ENCODE measurements at places on chromosomes 11 and 22.

DNA sequence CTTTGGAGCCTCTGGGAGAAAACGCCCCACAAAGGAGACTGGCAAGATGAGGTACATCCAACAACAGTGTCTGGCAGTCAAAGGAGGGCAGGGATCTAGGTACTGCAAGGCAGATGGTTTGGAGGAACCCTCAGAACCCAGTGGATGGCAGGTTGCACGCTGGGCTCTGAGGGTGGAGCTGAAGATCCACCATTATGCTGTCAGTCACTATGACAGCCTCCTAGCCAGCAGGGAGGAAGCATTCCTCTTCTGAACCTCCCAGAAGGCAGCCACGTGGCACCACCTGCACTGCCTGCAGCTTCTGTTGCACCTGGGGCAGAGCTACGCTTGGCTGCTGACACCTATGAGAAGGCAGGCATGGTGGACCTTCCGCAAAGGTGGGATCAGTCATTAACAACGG is 40.2 kb downstream of the HTR3A start:
- DNase-seq = no peak

- no peak for DNase-seq
These were observed 755.2 kb downstream of the METTL15 start for GRCh38 chr11:28863422-28863821.

GRCh38 chr11:33040033-33040861 is 875 bp downstream of the TCP11L1 start:
- peak; percentile 60 for DNase-seq

DNA sequence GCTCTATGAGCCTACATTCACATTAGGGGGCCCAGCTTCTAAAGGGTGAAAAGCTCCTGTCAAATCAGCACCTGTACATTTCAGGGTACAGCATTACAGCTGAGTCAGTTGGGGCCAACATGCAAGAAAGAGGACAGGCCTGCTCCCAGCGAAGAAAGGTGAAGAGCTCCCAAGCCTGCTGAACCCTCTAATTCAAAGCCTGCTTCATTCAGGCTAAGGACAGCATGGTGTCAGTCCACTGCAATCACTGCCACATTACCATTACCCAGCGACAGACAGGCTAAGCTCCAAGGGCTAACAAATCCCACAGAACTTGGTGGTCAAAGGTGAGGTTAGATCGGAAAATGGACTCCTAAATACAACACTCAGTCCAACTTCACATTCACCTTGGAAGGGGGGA is 65.4 kb upstream of the CHRM4 start:
- DNase-seq = no peak

- DNase-seq = no peak
These were observed 99.1 kb upstream of the GRAMD1B start for GRCh38 chr11:123330948-123331347.

GRCh38 chr11:107696140-107696539 is 15.7 kb downstream of the SLN start:
- no peak for DNase-seq

GRCh38 chr11:130766650-130767565 is 149.4 kb downstream of the SNX19 start:
- DNase-seq = peak; percentile 18

DNA sequence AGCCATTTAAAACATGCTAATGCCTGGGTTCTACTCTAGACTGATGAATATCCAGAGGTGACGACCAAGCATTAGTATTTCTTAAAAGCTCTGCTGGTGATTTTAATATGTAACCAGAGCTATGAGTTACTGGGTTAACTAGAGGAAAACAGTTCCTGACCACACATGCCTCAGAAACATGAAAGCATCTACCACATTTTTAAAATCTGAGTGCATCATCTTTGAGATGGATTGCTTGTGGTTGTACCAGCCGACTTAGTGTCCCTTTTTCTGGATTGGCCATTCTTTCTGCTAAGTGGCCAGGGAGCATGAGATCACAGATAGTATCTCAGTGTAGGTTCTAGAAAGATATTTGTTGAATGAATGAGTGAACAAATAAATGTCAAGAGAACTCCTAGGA is 152.4 kb downstream of the NTM start:
- no peak for DNase-seq

GRCh38 chr11:14378171-14378570 is 19.2 kb upstream of the RRAS2 start:
- DNase-seq = no peak

GRCh38 chr22:21677606-21678443 is 12.0 kb downstream of the PPIL2 start:
- DNase-seq = no peak

DNA sequence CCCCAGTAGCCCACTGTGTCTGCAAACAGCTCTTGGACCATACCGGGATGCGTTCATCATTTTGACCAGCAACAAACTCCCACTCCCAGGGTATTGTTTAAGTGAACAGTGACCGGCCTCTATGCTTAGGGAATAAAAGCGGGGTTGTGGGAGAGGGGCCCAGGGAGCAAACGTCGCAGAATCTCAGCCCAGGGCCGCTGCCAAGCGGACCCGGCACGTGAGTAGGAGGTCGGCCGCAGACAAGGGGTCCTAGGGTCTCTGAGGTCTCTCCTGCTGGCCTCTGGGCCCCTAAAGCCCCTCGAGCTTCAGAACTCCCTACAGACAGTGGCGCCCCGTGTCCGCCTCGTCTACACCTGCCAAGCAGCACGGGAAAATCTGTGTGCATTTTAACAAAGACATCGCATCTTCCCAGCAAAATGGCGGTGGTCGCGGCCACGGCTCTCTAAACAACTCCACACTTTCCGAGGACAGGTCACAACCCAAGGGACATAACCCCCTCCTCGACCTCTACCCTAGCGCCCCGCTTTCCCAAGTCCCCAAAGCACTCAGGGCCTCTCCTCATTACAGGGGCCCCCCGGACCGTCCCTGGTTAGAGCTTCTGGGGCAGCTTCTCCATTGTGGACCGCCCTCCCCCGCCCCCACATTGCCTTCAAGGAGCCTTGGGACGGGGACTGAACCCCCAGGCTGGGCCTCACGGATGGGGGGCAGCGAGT is 3.9 kb upstream of the GCAT start:
- no peak for DNase-seq

DNA sequence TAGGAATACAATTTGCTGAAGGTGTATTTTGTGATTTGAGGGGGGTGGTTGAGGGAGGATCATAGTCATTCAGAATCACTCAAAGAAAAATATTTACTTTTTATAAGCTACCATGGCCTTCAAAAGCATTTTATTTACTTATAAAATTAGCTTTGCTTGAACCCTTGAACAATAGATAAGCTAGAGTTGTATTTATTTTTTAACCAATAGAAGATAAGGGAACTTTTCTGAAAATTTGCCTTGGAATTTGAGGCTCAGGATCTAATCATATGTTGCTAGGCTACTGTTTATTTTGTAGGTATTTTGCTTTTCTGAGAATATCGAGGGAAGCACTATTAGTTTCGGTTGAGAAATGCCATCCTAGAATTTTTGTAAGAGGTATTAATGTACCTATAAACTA is 82.1 kb downstream of the EMSY start:
- no peak for DNase-seq

DNA sequence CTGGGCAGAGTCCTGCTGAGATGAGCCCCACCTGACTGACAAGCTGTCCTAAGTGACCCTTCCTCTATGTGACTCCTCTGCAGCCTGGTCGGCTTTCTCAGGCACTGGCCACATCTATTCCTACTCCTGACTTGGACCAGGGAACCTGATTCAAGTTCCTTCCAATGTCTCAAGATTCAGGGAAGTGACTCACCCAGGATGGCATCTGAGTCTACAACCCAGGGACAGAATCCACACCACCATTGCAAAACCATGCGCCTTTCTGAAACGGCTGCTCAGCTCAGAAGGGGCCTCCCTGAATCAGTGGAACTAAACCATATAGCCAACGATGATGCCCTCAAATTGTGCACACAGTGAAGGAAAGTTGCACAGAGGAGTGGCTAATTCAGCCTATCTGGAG is 63.9 kb upstream of the CSNK2A3 start:
- no peak for DNase-seq

DNA sequence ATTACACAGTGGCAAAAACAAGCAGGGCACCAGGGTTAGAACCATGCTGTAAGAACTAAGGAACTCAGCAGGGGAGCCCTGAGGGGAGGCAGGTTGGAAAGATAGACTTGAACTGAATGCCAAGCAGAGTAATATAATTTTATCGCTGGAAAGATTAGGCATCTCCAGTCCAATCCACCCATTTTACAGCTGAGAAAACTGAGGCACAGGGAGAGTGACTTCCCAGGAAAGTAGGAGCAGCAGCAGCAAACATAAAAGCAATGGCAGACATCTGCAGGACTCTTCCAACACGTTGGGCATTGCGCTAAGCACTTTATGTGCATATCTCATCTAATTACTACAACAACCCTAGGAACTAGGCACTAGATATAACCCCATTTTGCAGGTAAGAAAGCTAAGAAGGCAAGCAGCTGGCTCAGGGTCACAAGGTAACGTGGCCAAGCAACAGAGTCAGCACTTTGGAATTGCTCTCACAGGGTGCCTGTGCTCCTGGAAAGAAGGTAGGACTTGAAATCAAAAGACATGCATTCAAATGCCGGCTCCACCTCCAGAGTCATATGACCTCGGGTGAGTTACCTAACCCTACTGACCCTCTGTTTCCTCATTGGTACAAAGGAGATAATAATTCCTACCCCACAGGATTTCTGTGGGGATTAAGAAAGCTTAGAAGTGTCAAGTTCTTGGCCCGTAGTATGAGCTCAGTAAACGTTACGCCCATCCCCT is 215.3 kb downstream of the BARX2 start:
- DNase-seq = no peak

- DNase-seq = no peak
These were observed 45.3 kb downstream of the HIRA start for GRCh38 chr22:19386248-19386647.

DNA sequence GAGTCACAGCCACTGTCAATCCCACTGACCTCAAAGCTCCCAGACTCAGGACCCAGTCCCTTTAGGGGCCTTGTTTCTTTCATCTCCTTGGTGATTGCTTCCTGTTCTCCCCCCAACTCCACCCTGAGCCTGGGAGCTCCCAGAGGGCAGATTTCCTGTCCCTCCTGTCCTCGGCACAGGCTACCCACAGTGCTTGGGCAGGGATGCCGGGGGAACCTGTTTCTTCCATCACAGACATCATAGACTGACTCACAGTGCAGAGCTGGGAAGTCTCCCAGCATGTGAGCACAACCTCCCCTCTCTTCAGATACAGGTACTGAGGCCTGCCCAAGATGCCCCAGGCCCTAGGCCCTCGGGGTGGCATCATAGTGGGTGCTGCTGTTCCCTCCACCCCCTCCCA is 16.6 kb downstream of the TRIM29 start:
- DNase-seq = no peak

- DNase-seq = no peak
These were observed 27.5 kb upstream of the MTCH2 start for GRCh38 chr11:47669856-47670255.

DNA sequence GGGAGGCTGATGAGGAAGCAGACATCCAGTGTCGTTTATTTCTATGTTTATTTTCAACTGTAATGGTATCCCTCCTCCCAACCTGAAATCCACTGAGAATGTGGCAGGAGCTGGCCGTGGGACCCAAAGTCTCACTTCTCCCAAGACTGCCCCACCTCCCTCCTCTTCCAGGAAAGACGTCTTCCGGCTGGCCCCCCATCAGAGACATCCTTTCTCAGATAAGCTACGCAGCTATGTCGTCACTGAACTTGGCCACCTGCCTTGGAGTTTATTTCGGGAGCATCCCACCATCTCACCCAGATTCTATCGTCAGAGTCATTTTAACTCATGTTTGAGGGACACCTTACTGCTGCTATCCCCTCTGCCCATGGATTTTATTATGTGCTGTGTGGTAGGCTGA is 13.9 kb downstream of the TMEM184B start:
- no peak for DNase-seq

DNA sequence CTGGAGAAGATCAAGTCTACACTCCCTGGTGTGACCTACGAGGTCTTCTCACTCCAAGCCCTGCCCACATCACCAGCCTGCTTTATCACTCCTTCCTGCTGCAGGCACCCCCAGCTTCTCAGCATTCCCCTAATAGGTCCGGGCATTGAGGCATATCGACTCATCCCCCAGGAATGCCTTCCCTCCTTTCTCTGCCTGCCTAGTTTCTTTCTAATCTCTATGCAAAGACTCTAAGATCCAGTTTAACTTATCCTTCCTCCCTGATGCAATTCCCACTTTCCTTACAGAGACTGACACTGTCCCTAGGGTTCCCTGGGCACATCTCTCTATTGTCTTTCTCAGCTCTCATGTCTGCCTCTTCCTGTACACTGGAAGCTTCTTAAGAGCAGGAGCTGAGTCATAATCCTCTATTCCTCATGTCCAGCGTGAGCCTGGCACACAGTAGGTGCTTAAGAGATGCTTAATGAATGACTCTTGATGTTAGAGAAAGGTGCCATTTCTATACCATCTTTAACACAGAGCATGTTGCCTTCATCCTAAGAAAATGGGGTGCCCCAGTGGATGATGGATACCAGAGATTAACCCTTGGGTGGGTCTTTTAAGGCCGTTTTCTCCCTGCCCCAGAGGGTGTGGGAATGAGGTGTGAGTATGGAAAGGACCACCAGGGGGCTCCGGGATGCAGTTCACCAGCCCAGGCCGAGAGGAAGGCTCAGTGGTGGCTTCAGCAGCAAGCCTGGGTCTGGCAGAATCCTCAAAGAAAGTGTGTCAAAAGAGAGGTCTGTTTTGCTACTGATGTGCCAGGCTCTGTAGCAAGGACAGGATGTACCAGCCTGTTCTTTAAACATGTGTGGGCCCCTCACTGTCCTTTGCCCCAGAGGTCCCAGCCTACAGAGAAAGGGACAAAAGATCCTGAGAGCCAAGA is 34.7 kb downstream of the PARVA start:
- DNase-seq = peak; percentile 34

GRCh38 chr11:125663910-125664309 is 16.7 kb downstream of the ACRV1 start:
- DNase-seq = peak; percentile 19

DNA sequence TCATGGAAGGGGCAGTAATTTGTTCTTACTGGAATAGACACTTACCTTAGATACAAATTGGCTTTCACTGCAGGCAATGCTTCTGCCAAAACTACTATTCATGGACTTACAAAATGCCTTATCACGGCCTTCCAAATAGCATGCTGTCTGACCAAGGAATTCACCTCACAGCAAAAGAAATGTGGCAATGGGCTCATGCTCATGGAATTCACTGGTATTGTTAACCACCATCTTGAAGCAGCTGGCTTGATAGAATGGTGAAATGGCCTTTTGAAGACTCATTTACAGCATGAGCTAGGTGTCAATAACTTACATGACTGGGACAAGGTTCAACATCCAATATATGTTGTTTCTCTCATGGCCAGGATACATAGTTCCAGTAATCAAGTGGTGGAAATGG is 21.9 kb downstream of the OR5B21 start:
- DNase-seq = no peak

GRCh38 chr22:23034621-23035556 is 35.4 kb upstream of the GNAZ start:
- DNase-seq = no peak
